Smooth muscle cell of the umbilical artery (primary cell): ENCODE measurements at places on chromosomes 2 and 18. TPM values are rescaled to one million over a fixed set of nuclear protein-coding genes. Genes with fewer than 3 reads are reported as not detected.

Gene TTC21B
- 27.0 and 44.2 TPM in 2 replicates for total RNA-seq

Gene MC5R
- not detected in 2 replicates for total RNA-seq

Gene USP34
- total RNA-seq, result 154 and 171 TPM in 2 replicates

Gene FOXD4L1
- 0.05 and 0.30 TPM in 2 replicates for total RNA-seq

Gene STON1
- total RNA-seq, result 14.5 and 54.0 TPM in 2 replicates

Gene LDLRAD4
- 4.1 and 42.2 TPM in 2 replicates for total RNA-seq

Gene HOXD3
- total RNA-seq, result 0.92 and 2.4 TPM in 2 replicates

Gene MATN3
- total RNA-seq, result 3.0 and 3.7 TPM in 2 replicates

Gene OTOF
- 0.05 TPM in 1 of 2 replicates, not detected in the other for total RNA-seq

Gene NYAP2
- total RNA-seq, result not detected in 2 replicates

Gene DSC2
- total RNA-seq, result 2.8 and 3.3 TPM in 2 replicates
